Effector memory CD4-positive, alpha-beta T cell (primary cell): ENCODE measurements at places on chromosomes 3 and 15.

DNA sequence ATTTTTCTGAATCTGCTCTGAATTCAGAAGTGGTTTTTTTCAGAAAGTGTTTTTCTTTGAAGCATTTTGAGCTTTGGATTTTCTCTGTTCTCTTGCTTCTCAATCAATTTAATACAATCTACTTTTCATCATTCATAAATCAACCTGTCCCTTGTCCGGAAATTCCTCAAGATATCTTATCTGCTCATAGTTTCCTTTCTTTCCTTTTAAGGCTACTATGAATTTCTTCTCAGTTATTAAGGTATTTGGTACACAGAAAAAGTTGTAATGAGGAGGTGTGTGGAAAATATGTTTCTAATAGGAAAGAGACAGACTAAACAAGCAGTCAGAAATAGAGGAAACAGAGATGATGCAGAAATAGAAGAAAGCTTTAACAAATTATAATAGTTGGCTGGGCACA lies 14.4 kb downstream of the CGGBP1 start:
- DNase-seq, result no peak

DNA sequence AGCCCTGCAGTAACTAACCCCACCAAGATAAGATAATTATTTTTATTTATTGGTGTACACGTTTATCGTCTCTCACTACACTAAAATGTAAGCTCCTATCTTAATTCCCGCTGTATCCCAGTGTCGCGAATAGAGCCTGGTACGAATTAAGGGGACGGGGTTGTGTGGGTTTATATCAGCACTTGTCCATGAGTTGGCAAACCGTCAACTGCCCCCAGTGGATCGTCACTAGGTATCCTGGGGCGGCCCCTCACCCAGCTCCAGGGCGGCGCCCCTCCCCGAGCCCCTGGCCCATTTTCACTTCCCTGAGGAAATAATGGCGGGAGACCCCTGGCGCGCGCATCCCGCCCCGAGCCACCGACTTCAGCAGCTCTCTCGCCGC lies 465 bp downstream of the RUVBL1 start:
- DNase-seq, result no peak

DNA sequence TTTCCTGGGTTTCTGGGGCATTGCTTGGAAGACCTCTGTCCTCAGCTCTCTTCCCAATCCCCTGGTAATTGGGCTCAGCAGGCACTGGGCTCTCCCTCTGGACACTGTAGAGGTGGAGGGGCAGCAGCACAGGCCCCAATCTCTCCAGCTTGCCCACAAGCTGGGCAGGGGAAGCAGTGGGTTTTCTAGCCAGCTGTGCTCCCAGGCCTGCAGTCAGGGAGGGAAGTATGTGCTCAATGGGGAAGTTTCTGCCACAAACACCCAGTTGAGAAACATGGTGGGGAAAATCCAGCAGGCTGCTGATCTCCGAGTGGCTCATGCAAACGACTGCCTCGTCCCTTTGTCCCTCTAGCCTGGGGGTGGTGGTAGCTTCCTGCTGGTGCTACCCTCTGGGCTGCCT lies 12.8 kb upstream of the RFT1 start:
- DNase-seq, result no peak

GRCh38 chr15:48798319-48798718 lies 12.6 kb downstream of the CEP152 start:
- DNase-seq, result no peak
